Activated T-cell treated with anti-CD3 and anti-CD28 coated beads, Interleukin-2, amount 50 U/mL, for 1 hour (primary cell): ENCODE measurements at places on chromosomes 4 and X.

DNA sequence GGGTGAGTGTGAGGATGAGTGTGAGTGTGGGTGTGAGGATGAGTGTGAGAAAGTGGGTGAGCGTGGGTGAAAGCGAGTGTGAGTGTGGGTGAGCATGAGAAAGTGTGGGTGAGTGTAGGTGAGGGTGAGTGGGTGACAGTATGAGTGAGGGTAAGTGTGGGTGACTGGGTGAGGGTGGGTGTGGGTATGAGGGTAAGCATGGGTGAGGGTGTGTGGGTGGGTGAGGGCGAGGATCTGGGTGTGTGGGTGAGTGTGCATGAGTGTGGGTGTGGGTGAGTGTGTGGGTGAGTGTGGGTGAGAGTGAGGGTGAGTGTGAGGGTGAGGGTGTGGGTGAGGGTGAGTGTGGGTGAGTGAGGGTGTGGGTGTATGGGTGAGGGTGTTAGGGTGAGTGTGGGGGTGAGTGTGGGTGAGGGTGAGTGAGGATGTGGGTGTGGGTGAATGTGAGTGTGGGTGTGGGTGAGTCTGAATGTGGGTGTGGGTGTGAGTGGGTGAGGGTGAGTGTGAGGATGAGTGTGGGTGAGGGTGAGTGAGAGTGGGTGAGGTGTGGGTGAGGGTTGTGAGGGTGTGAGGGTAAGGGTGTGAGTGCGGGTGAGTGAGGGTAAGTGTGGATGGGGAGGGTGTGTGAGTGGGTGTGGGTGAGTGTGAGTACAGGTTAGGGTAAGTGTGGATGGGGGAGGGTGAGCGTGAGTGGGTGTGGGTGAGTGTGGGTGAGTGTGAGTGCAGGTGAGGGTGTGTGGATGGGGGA, 48.9 kb downstream of the ING2 start:
- no peak for DNase-seq

- DNase-seq, result no peak
These were observed 2.8 kb upstream of the GRIA2 start for GRCh38 chr4:157217708-157218107.

DNA sequence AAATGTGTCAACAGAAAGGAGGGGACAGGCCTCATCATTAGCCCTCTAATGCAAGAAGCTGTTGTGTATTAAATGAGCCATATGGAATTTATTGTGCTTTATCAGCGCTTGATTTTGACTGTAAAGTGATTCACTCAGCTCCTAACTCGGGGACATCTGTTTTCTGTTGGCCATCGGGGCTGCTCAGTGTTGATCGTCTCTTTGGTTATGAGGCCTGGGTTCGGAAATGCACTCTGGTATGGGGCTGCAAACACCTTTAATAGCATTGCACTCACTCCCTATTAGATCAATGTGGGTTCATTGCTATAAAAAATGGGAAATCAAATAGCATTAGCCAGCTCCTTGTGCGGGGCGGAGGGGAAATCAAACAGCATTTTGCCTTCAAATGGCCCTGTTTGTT, 6.4 kb downstream of the ARX start:
- DNase-seq, result no peak

GRCh38 chrX:19708683-19709082, 178.7 kb downstream of the SH3KBP1 start:
- DNase-seq, result no peak

GRCh38 chr4:932713-933070, 432 bp downstream of the TMEM175 start:
- no peak for DNase-seq

GRCh38 chrX:11427453-11428071, 134.3 kb downstream of the AMELX start:
- DNase-seq, result no peak

DNA sequence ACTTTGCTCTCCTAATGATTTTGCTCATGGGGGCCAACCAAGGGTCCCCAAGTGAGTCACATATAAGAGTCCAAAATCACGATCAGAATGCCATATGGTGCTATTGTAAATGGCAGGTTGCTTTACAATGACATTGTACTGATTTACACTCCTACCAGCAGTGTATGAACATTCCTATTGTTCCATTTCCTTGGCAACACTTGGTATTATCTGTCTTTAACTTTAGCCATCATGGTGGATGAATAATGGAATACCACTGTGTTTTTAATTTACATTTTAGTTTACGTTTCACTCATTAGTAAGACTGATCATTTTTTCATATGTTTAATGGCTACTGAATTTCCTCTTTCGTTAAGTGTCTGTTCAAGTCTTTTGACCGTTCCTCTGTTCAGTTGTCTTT, 96.5 kb downstream of the NYX start:
- no peak for DNase-seq

DNA sequence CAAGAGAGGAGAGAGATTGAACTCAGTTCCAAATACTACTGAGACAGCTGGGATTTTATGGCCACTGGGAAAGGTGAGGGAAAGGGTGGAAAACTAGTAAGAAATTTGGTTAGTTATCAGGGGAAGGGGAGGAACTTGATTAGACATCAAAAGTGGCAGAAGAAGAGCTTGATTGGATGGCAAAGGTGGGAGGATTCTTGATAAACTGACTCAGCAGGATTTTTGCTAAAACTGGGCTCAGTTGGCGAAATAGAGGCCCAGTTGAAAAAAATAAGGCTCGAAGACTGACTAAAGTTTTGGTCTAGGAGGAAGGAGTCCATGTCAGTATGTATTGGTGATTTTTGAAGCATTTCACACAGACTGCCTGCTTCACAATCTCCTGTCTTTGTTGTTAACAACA, 10.0 kb downstream of the BEX3 start:
- DNase-seq, result no peak

GRCh38 chr4:155392481-155393184, 15.9 kb upstream of the MAP9 start:
- DNase-seq, result no peak

DNA sequence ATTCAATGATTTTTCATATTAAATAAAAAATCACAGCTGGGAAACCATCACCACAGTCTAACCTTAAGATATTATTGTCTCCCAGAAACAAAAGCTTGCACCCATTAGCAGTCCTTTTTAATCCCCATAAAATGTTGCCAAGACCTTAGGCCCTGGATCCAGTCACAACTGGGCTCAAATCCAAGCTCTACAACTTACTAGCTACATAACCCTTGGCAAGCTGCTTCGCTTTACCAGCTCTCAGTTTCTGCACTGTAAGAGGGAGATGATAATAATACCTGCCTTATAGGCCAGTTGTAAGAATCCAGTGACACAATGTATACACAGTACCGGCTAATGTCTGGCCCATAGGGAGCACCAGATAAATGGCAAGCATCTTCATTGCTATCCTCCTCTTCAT, 400.9 kb upstream of the FGF13 start:
- DNase-seq, result no peak

DNA sequence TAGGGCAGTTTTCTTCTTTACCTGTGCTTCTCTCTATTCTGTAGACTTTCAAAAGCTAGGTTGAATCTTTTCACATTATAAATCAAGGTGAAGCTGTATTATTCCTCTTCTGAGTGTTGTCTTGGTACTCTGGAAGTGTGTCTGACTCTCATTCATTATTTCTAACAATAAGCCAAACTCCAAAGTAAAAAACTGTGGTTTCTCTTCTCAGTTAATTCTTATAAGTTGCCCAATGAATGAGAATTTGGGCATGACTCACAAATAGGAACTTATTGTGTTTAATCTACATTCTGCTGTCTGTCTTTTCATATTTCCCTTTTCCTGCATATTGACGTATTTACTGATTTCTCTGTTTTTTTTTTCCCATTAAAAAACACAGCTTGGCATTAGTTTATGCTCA, 714.5 kb downstream of the CCSER1 start:
- no peak for DNase-seq

DNA sequence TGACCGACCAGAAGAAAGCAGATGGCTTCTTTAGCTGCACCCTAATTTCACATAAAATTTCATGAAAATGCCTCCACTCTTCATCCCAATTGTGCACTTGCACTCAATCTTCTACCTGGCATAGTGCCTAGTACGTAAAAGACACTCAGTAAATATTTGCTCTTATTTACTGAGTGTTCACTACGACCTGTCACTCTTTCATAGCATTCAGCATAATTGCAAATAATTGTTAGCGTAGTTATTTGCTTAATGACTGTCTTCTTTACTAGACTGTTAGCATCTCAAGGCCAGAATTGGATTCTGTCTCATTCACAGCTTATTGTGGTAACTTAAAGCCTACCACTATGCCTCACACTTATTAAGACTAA, 130.2 kb downstream of the ENOX2 start:
- DNase-seq, result no peak

DNA sequence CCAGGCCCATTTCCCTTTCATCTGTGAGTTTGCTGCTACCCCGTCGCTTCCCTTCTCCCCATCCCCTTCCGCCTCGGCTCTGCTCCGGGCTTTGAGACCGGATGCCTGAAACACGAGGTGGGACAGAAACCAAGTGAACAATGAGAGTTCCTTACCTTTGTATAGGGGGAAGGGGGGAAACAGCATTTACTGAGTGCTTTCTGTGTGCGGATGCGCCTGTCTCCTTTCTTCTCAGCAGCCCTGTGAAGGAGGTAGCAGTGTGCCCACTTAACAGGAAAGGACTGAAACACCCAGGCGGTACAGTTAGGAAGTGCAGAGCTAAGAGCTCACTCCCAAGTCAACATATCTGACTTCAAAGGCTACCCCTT, 43.2 kb upstream of the TMSB15B start:
- DNase-seq, result no peak

- no peak for DNase-seq
These were observed 292.9 kb upstream of the SLIT2 start for GRCh38 chr4:19958848-19959247.

- DNase-seq, result no peak
These were observed 113.3 kb upstream of the OTUD4 start for GRCh38 chr4:145293658-145294057.

DNA sequence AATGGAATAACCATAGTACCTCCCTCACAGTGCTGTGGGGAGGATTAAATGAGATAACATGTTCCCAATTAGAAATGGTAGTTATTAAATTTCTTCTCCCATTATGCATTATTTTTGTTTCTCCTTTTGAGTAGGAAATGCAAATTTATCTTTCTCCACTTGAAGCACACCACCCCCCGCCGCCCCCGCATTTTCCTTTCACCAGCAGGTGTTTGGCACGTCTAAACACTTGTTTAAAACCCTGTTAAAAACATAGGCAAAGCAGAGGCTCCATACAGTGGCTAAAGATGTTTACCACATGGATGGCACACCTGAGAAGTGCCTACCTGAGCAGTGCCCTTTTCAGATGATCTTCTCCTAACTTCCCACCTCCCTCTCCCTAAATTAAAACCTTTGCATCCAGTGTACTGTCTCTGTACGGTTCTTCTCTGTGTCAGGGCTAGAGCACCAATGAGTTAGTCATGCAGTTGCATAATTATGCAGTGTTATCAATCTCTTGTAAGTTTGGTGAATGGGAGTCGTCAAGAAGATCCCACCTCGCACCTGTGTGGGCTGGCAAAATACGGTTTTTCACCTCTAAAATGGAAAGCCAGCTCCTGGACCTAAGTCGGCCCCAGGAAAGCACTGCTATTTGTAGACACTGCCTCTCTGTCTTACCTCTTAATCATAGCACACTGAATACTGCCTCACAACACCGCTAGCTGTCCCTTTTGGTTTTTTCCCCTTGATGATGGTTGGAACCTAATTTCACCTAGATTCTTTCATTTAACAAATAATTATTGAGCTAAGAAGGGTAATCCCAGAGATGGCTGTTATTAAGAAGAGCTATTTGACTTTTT, 122.0 kb downstream of the CT47B1 start:
- no peak for DNase-seq

GRCh38 chr4:174307694-174308093, 24.0 kb downstream of the CEP44 start:
- DNase-seq, result no peak

- DNase-seq, result no peak
These were observed 362.0 kb downstream of the CBLL2 start for GRCh38 chrX:22634751-22635150.

- DNase-seq, result no peak
These were observed 23.4 kb upstream of the CWH43 start for GRCh38 chr4:48962636-48963035.

DNA sequence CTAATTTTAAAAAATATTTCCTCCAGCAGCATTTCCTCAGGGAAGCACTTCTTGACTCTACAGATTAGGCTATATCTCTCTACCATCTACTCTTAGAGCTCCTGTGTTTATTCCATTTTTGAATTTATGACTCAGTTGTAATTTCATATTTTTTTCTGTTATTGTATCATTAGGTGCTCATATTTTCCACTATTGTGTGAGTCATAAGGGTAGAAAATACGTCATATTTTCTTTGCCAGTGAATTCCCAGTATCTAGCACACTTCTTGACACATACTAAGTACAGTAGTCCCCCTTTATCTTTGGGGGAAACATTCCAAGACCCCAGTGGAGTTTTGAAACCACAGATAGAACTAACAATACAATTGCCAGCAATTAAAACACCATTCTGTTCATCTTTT, 431.2 kb downstream of the GASK1B start:
- DNase-seq, result no peak

DNA sequence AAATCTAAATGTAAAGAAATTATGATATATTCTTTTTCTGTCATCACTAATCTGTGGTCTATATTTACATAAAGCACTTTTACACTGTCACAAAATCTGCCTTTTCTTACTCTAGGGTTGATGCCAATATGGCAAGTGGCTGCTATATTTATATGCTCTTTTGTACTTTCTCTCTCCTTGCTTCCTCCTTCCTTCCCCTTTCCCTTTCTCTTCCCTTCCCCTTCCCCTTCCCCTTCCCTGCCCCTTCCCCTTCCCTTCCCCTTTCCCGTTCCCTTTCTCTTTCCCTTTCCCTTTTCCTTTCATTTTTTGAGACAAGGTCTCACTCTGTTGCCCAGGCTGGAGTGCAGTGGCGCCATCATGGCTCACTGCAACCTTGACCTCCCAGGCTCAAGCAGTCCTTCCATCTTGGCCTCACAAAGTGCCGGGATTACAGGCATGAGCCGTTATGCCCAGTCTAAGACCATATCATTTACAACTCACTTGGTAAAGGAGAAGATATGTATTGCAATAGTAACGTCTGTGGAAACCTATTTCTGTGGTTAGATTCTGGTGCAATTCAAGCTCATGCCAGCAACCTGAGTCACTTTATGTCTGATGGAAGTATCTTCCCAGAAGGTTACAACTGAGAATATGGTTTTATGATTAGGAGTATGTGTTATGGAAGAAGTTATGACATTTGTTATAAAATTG, 13.9 kb upstream of the PLAC8 start:
- no peak for DNase-seq

DNA sequence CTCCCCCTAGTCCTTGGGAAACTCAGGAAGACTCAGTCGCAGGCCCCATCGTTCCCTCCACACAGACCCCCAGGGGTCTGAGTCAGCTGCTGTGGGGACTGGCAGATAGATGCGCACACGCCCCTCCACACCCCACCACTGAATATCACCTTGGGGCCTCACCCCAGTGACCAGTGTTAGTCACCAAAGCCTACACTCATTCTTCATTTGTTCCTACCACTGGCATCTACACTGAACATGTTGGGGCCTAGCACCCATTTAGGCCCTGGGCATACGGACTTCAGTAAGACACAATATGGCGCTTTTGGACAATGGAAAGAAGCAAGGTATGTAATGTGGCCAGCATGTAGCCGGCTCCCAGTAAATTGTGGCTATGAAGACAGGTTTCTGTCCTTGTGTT, 154.1 kb upstream of the PJA1 start:
- DNase-seq, result no peak

GRCh38 chr4:17033025-17033767, 134.8 kb upstream of the LDB2 start:
- DNase-seq, result no peak
